ENCODE measurements at places on chromosomes 1 and 21. TPM values are rescaled to one million over a fixed set of nuclear protein-coding genes. Genes with fewer than 3 reads are reported as not detected.

The LGR6 gene
- total RNA-seq: not detected

The AADACL3 gene
- not detected for total RNA-seq

The VWA1 gene
- total RNA-seq: 5.1 TPM

The NES gene
- 32.2 TPM for total RNA-seq

The HRNR gene
- total RNA-seq: not detected

The MSH4 gene
- total RNA-seq: 0.25 TPM

The LPAR3 gene
- total RNA-seq: 16.7 TPM

The DEDD gene
- 28.7 TPM for total RNA-seq

The OR2L2 gene
- total RNA-seq: under 0.01 TPM
